ENCODE measurements at places on chromosomes 1 and 21.

DNA sequence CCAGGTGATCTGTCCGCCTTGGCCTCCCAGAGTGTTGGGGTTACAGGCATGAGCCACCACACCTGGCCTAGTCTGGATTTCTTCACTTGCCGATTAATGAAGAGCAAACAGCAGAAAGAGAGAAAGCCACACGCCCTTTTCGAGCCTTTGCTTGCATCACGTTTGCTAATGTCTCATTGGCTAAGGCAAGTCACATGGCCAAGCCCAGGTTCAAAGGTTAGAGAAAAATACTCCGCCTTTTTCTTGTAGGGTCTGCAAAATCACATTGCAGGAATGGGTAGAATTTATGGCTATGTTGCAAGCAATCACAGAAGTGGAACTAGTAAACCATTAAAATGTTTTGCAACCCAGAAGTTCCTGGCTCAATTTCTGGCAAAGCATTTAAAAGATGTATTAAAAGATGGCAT is 26.8 kb upstream of the BACH1 start:
- no peak for ATAC-seq

DNA sequence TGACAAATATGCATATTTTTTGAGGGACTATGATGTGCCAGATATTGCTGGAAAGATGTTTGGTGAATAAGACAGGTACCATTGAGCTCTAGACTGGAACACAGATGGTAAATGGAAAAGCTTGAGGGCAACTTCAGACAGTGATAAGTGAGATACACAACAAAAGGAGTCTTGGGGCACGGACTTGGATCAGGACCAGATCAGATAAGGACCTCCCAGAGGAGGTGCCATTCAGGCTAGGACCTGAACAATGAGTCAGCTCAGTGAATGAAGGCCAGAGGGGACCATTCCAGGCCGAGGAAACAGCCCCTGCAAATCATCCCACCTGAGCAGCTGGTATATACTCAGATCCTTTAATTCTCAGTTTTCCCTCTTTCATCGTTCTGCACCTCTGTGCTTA is 1.8 kb upstream of the KCNJ15 start:
- no peak for ATAC-seq

GRCh38 chr21:32826329-32827167 is 55.0 kb upstream of the PAXBP1 start:
- ATAC-seq = peak; percentile 78

DNA sequence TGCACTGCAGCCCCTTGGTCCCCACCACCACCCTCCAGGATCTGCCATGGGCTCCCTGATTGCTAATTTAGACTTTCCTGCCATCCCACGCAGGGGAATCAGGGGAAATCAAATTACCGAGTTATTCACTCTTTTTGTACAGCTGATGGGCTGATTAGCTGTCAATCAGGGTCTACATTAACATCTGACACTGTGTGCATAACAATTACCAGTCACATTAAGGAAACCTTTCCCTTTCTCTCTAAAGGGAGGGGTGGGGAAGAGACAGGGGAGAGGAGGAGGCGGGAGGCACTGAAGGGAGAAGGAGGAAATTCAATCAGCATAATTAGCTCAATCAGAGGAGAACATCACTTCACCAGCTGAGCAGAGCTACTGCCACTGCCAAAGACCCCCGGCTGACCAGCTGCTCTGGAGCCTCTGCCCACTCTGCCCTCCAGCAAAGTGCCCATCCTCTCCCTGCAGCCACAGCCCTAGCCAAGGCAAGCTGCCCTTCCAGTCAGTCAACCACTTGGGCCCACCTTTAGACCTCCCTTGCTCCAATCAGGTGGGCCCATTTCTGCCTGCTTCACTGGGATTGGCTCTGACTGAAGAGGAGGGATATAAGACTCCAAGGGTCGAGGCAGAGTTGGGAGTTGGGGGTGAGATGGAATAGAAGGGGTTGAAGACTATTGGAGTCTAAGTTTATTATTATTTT is 199.3 kb upstream of the ZC3H12A start:
- peak; percentile 55 for ATAC-seq

DNA sequence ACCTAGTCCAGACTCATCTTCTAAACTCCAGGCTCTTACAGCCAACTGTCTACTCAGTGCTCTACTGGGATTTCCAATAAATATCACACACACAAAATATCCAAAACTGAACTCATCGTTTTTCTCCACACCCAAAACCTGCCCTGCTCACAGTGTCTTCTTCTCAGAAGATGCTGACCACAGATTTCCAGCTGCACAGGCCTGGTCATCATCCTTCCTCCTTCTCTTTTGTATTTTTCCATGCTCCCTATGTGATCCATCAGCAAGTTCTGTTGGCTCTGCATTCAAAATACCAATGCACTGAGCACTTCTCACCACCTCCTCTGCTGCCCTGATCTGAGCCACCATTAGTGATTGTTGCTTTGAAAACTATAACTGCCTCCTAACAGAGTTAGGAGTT is 159.5 kb upstream of the KAZN start:
- ATAC-seq = no peak

GRCh38 chr21:46153247-46154154 is 1.9 kb downstream of the FTCD start:
- ATAC-seq = peak; percentile 78

- ATAC-seq = no peak
Measured at GRCh38 chr1:154433161-154433764, 28.1 kb downstream of the IL6R start.

DNA sequence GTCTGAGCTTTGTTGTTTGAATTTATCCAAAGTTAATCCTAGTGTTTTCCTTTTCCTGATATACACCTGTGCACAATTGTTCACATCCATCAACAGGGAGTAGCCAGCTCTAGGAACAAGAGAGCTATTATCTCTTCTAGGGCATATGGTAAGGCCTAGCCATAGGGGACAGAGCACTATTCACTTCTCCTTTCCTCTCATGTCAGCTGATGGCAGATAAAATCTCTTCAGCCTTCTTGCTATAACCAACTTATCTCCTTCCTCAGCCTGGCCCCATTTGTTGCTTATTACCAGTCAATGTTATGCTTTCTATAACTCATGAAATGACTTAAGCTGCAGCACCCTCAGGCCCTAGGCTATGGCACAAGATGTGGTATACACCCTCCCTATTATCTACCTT is 38.9 kb downstream of the PATJ start:
- no peak for ATAC-seq

DNA sequence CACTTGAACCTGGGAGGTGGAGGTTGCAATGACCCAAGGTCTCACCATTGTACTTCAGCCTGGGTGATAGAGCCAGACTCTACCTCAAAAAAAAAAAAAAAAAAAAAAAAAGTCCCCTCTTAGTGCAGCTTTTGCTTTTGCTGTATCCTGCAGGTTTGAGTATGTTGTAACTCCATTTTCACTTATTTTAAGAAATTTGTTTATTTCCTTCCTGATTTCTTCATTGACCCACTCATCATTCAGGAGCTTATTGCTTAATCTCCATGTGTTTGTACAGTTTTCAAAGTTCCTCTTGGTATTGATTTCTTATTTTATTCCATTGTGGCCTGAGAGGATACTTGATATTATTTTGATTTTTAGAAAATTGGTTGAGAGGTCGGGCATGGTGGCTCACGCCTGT is 50.9 kb upstream of the AK4 start:
- ATAC-seq = no peak

GRCh38 chr1:58874757-58875755 is 91.2 kb upstream of the JUN start:
- ATAC-seq = peak; percentile 71

DNA sequence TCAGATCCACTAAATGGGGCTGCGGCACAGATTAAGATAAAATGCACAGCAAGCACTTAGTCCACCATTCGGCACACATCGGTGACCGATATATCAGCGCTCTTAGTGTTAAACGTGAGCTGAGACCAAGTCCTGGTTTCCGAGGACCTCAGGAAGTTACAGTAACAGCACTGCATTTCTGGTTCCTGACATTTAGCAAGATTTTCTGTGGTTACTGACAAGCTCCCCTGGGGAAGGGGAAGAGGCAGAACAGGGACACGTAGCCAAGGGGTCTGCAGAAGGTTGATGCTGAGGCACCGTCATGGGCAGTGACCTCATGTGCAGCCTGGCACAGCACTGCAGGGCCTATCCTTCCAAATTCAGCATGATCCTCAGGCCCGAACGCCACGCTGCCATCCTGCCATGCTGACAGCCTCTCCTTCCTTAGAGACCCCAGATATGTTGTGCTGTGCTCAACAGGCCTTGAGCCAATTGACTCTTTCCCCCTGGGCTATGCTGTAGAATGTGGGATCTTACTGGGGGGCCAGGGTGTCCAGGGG is 13.4 kb upstream of the PEF1 start:
- ATAC-seq = no peak

- no peak for ATAC-seq
Measured at GRCh38 chr21:28719723-28720122, 273.0 kb downstream of the LTN1 start.

- no peak for ATAC-seq
Measured at GRCh38 chr1:239854922-239855321, 236.8 kb upstream of the FMN2 start.

DNA sequence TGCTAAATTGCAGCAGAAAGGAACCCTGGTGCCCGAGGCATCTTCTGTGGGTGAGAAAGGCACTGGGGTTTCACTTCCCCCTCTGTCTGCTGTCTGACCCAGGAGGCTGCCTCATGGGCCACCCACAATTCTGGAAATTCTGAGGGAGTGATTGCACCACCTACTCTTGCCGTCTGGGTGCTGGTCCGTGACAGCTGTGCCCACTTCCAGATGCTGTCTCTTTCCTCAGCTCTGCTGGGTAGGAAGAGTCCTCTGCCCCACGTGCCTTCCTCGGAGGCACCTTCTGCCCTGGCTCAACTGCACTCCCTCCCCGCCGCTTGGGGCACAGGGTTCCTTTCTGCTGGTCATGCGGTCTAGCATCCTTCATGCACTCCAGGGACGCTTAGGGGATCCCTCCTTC is 96.3 kb downstream of the ARHGEF10L start:
- no peak for ATAC-seq

- ATAC-seq = peak; percentile 68
Measured at GRCh38 chr1:234322979-234323378, 50.3 kb upstream of the COA6 start.

GRCh38 chr21:29307718-29308455 is 9.2 kb downstream of the BACH1 start:
- no peak for ATAC-seq

DNA sequence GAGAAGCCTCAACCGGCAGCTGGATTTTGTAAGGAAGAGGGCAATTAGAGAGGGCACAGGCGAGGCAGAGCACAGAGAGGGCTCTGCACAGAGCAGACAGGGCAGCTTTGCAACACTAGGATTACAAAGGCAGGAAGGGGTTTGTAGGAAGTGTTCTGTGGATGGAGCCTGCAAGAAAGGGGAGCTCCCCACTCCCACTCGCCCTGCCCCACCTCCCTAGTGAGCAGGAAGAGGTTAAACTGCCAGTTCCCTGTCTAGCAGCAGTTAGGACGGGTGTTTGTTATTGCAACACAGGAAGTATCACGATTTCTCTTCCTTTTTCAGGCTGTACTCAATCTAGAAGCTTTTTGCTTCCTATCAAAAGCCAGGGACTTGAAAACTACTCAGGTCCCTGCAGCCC is 63.3 kb upstream of the LRRC8D start:
- ATAC-seq = no peak

- ATAC-seq = no peak
Measured at GRCh38 chr1:70707214-70707613, 296.1 kb downstream of the CTH start.

- no peak for ATAC-seq
Measured at GRCh38 chr1:19814681-19815503, at the start of gene RNF186. TSS of gene RNF186 (minus strand) at chr1:19815283. CDS start at chr1:19815101, 182 bp downstream.

DNA sequence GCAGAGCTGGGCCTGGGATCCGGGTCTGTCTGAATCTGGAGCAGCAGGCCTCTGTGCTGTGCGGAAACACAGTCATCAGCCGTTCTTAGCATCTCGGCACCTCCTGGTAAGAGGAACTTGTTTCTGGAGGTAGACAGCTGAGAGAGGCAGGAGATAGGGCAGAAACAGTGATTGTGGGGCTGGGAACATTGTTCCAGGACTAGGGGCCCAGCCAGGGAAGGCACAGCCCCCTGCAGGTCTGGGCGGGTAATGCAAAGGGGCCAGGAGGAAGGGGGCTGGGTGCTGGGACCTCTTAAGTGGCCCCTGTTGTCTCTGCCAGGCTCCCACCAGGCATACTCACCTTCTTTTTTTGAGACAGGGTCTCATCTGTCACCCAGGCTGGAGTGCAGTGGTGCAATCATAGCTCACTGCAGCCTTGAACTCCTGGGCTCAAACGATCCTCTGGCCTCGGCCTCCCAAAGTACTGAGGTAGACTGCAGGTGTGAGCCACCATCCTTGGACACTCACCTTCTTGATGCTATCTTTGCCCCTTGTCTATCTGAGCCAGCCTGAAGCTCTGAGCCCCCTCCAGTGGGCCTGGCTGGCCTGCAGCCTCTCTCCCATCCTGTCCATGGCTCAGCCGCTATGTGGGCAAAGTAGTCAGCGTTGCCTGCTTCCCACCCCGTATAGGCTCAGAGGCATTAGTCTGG is 134.3 kb upstream of the ZBTB40 start:
- no peak for ATAC-seq

- no peak for ATAC-seq
Measured at GRCh38 chr1:14964711-14965055, 188.9 kb upstream of the TMEM51 start.

DNA sequence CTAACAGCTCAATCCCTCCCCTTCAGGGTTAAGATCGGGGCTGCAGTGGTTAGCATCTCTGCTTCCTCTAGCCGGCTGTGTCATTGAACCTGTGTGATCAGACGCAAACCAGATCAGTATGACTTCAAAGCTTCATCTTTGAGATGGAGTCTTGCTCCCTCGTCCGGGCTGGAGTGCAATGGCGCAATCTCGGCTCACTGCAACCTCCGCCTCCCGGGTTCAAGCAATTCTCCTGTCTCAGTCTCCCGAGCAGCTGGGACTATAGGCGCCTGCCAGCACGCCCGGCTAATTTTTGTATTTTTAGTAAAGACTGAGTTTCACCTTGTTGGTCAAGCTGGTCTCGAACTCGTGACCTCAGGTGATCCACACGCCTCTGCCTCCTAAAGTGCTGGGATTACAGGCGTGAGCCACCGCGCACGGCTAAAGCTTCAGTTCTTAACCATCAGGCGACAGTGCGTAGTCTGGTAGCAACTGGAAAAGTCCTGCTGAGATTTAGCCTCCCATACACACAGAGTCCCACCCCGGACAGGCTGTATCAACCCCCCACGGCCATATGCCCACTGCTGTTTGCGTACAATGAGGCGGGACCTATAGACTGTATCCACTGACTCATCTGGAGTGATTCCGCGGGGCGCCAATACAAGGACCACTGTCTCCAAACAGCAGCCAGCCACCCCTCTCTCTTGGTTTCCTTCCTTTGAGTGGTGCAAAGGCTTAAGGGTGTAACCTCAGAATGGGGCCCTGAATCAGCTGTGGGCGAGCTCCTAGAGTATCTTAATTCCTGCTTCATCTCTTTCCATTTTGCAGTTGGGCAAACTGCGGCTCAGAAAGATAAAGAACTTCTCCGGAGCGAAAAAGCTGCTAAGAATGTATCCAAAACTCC is 23.3 kb downstream of the CELA3A start:
- ATAC-seq = peak; percentile 74
